ENCODE measurements at places on chromosomes 11 and 22. TPM values are rescaled to one million over a fixed set of nuclear protein-coding genes. Genes with fewer than 3 reads are reported as not detected.

Gene PRCP
- 26.6 TPM for total RNA-seq

Gene TNNT3
- total RNA-seq = not detected

Gene KIF18A
- total RNA-seq = 8.1 TPM

Gene OPCML
- total RNA-seq = 76.7 TPM

Gene APOBEC3C
- total RNA-seq = 0.31 TPM

Gene SPTBN2
- total RNA-seq = 182 TPM

Gene NRXN2
- 315 TPM for total RNA-seq

Gene SEZ6L
- 142 TPM for total RNA-seq

Gene RASD2
- total RNA-seq = 0.94 TPM

Gene CHKA
- 72.0 TPM for total RNA-seq

Gene CEP126
- 14.7 TPM for total RNA-seq

Data from parietal lobe (tissue), 2 donors.